Stimulated activated CD8-positive, alpha-beta memory T cell treated with anti-CD3 and anti-CD28 coated beads, Interleukin-4, amount 100 ng/mL, for 1 hour (primary cell): ENCODE measurements at places on chromosomes 16 and 17.

GRCh38 chr17:7824021-7824924, 9.7 kb upstream of the KDM6B start:
- no peak for DNase-seq

- no peak for DNase-seq
Observed at GRCh38 chr16:57742543-57742942, 7.0 kb downstream of the KATNB1 start.

- DNase-seq = no peak
Observed at GRCh38 chr17:27872776-27873175, 20.4 kb downstream of the LYRM9 start.

DNA sequence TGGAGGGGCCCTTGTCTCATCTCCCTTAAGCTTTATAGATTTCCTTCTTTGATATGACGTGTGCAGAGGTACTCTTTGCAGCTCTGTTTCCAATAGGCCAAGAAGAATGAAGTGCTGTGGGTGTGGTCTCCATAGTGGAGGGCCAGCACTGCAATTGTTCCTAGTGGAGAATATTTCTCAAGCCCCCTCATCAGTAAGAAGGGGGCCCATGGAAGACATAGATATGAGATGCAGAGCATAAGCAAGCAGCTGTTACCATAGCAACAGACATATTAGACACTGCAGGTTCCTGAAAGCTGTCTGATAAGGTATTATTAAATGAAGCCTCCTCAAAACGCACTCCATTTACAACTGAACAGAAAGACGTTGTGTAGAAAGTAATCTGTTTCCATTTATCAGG, 240.7 kb downstream of the ZFHX3 start:
- no peak for DNase-seq

DNA sequence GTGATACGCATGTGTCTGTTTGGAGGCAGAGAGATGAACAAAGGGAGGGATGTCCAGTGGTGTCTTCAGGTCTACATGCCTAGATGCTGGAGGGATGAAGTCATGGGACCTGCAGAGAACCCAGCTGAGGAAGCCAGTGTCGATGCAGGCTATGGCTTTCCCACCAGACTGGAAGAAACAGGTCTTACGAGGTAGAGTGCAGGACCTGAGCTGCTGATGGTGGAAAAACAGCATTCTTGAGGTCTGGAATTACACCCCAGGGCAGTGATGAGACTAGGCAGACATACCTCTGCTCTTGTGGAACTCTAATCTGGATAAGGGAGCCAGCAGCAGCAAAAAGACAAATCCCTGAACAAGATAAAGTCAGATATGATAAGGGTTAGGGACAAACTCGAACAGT, 37.4 kb downstream of the ARSG start:
- DNase-seq = no peak

GRCh38 chr17:80630560-80631120, 86.0 kb downstream of the RPTOR start:
- no peak for DNase-seq

GRCh38 chr16:79283578-79283977, 317.0 kb downstream of the MAF start:
- no peak for DNase-seq
